ENCODE measurements at places on chromosomes 2 and 18.

- DNase-seq = no peak
Measured at GRCh38 chr2:63159262-63159661, 108.6 kb downstream of the OTX1 start.

- DNase-seq = no peak
Measured at GRCh38 chr18:57542126-57542525, 44.4 kb downstream of the FECH start.

- DNase-seq = no peak
Measured at GRCh38 chr2:208268156-208268952, 2.3 kb downstream of the PIKFYVE start.

GRCh38 chr2:44168681-44169154 is at the start of gene PPM1B:
Gene PPM1B (plus strand): TSS chr2:44168875. CDS start chr2:44201200, 32,325 bp downstream.
- DNase-seq = peak; percentile 99

- DNase-seq = peak; percentile 83
Measured at GRCh38 chr2:98385050-98385699, 38.9 kb downstream of the CNGA3 start.

DNA sequence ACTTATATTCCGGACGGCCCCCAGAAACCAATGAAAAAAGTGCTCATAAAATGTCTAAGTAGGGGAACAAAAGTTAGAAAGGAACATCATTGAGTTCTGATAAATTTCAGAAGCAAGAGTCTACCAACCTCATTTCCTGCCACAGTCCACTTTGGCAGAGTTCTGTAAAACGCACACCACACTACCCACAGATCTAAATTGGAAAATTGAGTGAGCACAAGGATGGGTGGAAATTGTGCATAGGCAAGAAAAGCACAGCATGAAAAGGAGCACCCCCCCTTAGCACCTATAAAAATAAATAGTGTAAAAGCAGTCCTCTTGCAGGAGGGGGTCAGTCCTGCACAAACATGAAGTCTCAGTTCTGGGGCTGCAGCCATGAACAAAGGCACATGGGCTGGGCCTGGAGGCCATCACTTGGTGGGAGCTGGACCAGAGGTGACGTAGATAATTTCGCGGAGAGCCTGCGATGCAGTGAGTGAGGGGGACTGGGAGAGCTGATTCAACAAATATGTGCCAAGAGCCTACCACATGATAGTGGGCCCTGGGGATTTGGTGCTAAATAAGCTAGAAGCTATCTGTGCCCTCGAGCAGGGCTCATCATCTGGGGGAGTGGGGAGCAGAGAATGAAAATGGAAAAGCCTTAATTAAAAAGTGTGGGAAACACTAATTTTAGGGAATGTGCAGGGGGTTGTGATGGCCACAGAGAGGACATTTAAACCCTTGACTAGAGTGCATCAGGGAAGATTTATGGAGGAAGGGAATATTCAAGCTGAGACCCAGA is 48.9 kb upstream of the SPP2 start:
- DNase-seq = no peak

GRCh38 chr2:180985771-180986395 is 5.5 kb downstream of the UBE2E3 start:
- DNase-seq = no peak

DNA sequence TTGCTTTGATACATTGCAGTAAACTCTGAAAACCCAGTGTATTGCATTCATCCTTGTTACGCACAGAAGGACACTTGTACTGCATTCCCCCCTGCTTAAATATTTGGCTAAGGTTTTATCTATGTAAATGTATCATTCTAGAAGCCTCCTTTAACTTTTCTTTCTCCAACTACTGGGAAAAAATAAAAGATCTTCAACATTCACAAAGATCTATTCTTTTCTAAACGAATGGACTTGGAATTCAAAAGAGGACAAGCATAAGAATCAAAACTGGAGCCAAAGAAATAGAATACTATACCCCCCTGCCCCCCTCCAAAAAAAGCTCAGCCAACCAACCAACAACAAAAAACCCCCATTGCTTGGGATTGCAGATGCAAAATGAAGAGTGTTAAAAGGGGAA is 136.9 kb downstream of the EPHA4 start:
- no peak for DNase-seq

DNA sequence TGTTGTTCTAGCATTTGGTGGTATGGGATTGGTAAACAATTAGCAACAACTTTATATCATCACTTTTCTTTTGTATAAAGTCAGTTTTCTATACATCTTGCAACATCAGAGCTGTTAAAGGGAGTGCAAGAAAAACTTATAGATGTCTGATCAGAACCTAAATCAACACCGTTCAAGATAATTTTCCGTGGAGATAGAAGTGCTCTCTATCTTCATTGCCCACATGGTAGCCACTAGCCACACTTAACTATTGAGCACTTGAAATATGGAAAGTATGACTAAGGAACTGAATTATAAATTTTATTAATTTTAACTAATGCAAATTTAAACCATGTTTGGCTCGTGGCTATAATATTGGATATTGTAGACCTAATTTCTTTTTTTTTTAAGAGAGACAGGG is 5.2 kb downstream of the TTC27 start:
- no peak for DNase-seq

GRCh38 chr2:197873293-197873701 is 68.9 kb downstream of the PLCL1 start:
- no peak for DNase-seq

DNA sequence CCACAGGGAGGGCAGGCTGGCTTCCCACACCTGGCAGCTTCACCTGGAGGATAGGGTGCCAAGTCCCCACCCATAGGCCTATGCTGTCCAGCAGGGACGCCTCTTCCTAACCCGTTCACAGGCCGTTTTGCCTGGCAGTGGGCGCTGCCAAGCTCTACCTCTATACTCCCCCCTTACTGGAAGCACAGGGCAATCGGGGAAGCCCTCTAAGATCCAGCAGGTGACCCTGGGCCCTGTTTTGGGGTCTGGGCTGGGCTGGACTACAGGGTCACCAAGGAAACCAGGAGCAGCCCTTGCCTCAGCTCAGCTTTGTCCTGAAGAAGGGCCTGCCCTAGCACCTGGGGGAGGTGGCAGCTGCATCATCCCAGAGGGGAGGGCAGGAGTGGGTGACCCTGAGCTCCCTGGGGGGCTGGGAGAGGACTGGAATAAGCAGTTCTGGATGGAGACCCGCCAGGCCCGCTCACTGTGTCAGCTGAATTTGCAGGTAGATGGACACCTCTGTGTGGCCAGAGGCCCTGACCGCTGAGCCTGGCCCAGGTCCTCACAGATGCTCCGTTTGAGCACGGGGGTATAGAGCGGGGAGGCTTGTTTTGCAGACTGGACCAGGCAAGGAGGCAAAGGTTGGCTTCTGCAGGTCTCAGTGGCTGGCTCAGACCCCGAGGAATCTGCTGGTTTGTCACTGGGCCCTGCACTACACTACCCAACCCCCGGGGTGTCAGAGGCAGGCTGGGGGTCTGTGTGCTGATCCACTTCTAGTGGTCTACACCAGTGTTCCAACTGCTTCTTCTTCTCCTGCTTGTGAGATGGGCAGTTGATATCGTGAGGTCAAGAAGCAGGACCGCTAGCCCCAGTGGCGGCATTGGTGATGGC is 163.1 kb downstream of the ASB1 start:
- DNase-seq = no peak

DNA sequence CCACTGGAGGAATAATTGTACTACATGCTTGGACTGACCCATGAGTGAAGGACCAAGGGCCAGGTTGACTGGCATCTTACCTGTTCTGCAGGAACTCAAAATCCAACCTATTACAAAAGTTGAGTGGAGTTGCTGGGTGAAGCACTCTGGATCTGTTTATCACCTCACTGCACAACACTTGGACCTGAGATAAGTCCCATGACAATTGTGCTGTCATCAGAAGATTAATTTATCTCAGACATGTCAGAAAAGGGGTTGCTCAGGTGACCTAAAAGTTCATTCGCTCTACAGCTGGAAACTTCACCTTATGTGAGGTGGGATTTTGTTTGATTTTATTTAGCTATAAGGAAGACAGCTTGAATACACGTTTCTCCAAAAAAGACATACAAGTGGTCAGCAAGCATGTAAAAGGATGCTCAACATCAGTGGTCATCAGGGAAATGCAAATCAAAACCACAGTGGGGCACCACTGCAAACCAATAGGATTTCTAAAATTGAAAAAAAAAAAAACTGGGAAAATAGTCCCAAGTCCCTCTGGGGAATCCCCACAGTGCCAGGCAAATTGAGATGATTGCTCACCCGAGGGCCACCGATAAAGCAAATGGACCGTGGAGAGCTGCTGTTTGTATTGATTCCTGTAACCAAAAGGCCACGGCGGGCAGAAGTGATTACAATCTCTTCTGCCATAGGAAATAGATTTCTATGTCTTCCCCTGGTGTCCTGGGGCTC is 65.8 kb upstream of the SLC35F5 start:
- DNase-seq = no peak

GRCh38 chr2:73897240-73897583 is 4.4 kb downstream of the ACTG2 start:
- no peak for DNase-seq

DNA sequence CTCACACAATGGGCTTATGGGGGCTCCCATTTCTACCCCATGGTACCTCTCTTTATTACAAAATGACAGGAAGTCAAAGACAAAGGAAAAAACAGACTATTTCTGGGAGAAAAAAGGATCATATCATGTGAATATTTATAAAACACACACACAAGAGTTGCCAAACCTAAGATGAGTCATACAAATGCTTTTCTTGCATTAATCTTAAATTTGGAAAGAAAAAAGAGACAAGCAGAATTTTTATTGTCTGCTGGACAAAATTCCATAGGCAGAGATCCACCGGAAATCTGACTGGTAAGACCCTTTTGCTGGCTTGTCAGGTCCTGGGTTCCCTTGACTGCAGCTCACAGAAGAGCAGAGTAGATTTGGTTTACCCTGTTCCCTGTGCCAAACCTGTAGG is 1732.3 kb upstream of the PIK3C3 start:
- DNase-seq = no peak

DNA sequence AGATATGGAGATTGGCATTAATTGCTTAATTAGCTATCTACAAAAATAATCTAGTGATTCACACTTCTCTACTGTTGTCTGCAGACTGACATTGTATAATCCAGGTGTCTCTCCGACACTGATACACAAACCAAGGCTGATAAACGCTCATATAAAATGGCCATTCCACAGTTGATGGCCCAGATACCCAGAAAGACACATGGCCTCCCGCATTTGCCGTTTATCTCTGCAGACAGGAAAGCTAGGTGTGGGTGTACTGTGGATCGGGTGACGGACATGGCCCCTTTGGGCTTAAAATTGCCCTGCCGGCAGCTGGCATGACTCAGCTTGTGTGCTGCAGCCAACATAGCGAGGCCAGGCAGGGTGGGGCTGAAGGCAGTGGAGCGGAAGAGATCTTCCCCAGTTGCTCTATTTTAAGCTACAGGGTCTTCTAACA is 18.5 kb downstream of the PMAIP1 start:
- no peak for DNase-seq

DNA sequence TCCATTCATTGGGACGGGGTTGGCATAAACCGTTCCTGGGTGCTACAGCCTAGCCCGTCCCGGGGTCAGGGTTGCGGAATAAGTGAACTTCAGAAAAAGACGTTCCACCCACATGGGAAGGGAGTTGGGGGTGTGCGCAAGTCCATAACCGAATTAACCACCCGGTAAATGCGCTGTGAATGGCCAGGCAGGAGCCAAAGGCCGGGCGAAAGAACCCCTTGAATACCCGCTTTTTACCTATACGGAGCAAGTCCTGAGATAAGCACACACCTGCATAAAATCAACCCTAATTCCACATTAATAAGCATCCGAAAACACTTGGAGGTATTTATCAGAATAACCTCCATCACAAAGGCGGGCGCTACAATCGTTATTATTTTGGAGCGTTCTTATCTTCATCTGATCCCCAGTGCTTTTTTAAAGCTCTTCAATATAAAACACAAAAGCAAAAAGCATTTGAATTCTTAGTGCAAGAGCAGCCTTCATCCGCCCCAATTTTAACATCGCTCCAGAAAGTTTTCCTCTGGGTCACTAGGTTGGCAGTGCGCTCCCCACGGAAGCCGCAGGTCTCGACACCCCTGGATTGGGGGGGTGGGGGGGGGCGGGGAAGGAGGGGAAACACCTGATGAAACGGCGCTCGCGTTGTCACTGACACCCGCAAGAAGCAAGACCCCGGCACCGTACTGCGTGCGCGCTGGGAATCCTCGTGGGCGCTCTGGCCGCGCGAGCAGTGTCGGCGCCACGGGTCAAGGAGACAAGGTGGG is 1.2 kb downstream of the SATB2 start:
- DNase-seq = no peak

GRCh38 chr2:168186452-168186851 is 60.9 kb downstream of the STK39 start:
- no peak for DNase-seq

- peak; percentile 35 for DNase-seq
Measured at GRCh38 chr2:11080253-11081115, 74.8 kb upstream of the SLC66A3 start.

Data from stimulated activated effector memory CD8-positive, alpha-beta T cell treated with anti-CD3 and anti-CD28 coated beads, Interleukin-12 subunit alpha, Interleukin-12 subunit beta, amount 100 ng/mL, for 72 hours (primary cell).